NCI-H2171 treated with DMSO at 0.1 percent for 48 hours (cell line): ENCODE measurements at places on chromosomes 6 and 20.

DNA sequence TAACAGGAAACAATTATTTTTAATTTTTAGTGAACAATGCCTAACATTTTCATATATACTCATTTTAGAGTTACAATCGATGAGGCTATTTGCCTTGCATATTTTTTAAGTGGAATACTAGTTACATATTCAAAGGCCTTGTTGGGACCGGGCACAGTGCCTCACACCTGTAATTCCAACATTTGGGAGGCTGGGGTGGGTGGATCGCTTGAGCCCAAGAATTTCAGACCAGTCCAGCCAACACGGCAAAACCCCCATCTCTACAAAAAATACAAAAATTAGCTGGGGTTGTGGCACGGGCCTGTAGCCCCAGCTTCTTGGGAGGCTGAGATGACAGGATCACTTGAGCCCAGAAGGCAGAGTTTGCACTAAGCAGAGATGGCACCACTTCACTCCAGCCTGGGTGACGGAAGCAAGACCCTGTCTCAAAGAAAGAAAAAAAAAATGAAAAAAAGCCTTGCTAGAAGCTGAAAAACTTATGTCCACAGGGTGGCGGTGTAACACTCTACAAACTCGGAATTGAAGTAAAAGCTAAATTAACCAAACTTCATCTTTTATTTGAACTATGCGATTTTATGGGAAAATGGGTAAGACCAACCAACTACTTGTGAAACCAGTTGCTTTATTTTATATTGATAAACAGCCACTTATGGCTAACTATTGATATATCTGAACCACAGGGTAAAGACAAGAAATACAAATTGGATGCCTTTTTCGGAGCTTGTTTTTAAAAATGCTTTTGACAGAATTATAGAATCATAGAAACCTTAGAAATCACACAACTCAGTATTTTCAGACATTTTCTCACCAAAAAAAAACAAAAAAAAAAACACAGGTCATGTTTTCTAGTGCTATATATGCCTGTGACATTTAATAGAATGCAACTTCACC is 24.1 kb upstream of the ROS1 start:
- peak; percentile 73 for DNase-seq

GRCh38 chr6:37731888-37732287 is 34.2 kb upstream of the MDGA1 start:
- no peak for DNase-seq

GRCh38 chr6:3195695-3196497 is 31.6 kb downstream of the TUBB2B start:
- peak; percentile 51 for DNase-seq

- no peak for DNase-seq
Observed at GRCh38 chr6:12410946-12411345, 120.8 kb downstream of the EDN1 start.

DNA sequence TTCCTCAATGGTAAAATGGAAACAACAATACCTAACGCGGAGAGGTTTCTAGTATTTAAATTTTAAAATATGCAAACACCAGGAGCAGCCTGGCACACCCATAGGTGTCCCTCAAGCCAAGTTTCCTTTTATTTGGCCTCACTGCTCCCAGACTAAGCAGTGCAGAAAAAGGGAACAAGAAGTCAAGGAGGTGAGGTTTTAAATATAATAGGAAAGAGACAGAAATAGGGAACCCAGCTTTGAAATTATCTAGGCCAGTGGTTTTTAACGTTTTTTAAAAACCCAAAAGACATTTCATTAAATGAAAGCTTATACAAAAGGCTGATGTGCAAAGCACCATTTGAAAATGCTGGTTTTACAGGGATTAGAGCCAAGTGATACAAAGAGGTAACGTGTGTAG is 109.6 kb downstream of the SLC22A3 start:
- DNase-seq, result no peak

DNA sequence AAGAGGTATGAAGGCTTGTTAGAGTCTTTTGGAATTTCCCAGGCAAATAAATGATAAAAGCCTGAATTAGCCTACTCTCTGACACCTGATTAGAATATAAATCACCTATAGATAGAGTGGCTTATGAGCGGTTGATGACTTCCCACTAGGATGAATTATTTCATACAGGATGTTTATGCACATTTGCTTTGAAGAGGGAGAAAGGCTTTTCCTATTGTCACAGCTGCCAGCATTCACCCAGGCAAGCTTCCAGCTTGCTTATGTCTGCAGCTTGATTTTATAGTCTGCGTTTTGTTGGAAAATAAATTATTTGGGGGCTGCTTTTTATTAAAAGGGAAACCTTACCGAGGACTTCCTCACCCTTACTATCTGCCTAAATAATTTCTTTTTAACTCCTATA is 51.3 kb upstream of the EIF2S2 start:
- DNase-seq, result no peak

GRCh38 chr20:37850724-37851355 is 52.1 kb upstream of the VSTM2L start:
- no peak for DNase-seq

DNA sequence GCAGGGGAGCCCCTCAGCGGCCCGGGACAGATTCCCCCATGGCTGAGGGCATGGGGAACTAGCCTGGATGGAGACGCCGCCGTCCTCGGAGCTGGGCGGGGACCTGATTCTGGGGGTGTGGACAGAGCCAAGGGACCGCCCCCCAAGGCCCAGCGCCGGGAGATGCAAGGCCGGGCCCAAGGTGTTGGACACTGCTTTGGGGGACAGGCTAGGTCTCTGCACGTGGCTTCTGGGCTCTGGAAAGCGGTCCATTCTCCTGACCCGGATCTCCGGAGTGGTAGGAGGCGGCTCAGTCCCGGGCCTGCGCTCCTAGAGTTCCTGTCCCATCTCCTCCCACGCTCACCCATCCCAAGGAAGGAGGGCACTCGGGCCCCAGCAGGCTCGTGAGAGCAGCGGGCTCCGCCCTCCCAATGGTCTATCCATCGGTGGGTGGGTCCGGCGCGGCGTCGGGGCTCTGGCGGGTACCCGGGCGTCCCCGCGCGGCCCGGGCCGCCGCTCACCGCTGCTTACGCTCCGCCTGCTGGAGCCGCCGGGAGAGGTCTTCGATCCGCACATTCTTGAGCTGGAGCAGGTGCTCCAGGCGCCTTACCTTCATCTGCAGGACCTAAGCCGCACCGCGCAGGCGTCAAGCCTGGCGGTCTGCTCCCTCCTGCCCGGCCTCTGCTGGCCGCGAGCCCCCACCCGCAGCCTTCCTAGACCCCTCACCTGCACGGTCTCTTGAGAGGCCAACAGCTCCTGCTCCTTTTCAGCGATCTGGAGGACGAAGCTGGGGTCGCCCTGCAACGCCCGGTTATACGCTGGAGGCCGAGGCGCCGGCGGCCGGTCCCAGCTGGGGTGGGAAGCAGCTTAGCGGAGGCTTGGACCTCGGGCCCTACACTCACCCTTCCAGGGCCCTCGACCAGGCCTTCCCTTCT is 3.3 kb downstream of the SPEF1 start:
- peak; percentile 78 for DNase-seq

DNA sequence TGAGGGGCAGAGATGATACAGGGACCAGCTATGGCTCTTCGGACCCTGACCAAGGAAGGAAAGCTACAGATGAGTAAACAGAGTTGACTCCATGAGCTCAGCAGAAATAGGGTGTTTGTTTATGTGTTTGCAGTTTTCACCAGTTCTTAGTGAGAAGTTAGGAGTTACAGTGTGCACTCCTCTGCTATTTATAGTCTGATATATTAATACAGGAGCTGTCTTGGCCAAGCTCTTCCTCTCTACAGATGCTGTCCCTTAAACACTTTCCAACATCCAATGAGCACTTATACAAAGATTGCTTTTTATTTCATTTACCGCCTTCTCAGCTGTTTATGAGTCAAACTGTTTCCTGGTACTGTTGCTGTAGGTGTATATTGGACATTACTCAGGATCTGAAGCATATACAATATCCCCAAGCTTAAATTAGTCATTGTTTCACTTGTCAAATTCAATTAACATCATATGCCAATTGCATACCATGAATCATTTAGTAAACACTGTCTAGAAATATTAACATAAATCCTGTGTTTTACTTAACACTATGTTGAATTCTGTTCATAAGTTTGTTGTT is 618.0 kb downstream of the PRKN start:
- no peak for DNase-seq

GRCh38 chr6:73774311-73774774 is 78.3 kb downstream of the CD109 start:
- no peak for DNase-seq

DNA sequence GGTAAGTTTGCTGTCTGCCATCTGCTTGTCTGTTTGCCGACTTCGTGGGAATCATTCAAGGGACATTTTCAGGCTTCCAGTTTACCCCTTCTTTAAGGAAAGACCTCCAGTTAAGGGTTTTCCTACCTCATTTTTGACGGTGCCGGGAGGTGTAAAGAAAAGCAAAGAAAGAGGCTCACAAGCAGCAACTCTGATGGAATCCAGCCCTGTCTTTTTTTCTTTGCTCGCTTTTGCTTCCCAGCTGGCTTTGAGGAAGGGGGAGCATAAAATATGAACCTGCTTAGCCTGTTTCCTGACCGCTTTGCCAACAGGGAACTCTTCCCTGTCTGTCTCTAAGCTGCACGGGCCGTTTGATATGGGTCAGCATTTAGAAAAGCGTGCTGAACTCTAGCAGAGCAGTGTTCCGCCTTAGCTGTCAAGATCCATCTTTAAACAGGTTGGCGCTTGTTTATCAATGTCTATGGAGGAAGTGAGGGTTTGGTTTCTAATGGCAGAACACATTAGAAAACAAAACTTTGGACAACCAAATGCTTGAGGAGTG is 13.8 kb downstream of the SYTL3 start:
- DNase-seq, result no peak
